HepG2 (cell line): ENCODE measurements at places on chromosomes 16 and 17. TPM values are rescaled to one million over a fixed set of nuclear protein-coding genes. Genes with fewer than 3 reads are reported as not detected.
A peak's percentile ranks its signal among the peaks of the same experiment; 100 is the strongest.

DNA sequence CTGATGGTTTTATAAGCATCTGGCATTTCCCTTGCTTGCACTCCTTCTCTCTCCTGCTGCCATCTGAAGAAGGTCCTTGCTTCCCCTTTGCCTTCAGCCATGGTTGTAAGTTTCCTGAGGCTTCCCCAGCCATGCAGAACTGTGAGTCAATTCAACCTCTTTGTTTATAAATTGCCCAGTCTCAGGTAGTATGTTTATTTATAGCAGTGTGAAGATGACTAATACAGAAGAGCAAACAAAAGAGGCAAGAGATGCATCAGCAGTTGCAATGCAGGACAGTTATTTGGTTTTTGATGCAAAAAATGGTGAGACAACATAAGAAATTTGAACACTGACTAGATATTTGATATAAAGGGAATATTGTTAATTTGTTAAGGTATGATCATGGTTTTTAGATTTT, 16.8 kb downstream of the TMEM100 start:
- peak; percentile 15 for DNase-seq

- DNase-seq = peak; percentile 63
Observed at GRCh38 chr17:64326420-64327054, 63.5 kb upstream of the TEX2 start.

GRCh38 chr17:33086041-33086440, 94.4 kb downstream of the SPACA3 start:
- DNase-seq = no peak

- peak; percentile 66 for DNase-seq
Observed at GRCh38 chr17:45132572-45133463, 503 bp upstream of the PLCD3 start.

- no peak for DNase-seq
Observed at GRCh38 chr17:17119533-17119932, 77.3 kb downstream of the MPRIP start.

DNA sequence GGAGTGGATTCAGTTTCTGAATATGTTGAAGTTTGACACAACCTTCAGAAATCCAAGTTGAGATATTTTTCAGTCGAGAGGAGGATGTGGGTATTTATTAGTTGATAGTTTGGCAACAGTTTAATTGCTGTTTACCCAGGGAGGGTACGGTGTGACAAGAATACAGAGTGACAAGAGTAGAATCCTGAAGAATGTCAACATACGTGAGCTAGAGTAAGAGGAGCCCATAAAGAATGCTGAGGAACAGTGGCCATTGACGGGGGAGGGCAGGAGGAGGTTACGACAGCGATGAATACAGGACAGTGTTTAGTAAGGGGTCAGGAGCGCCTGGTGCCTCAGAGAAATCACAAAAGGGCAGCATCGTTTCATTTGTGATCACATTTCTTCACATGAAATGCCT, 76.5 kb downstream of the AATF start:
- DNase-seq = no peak

DNA sequence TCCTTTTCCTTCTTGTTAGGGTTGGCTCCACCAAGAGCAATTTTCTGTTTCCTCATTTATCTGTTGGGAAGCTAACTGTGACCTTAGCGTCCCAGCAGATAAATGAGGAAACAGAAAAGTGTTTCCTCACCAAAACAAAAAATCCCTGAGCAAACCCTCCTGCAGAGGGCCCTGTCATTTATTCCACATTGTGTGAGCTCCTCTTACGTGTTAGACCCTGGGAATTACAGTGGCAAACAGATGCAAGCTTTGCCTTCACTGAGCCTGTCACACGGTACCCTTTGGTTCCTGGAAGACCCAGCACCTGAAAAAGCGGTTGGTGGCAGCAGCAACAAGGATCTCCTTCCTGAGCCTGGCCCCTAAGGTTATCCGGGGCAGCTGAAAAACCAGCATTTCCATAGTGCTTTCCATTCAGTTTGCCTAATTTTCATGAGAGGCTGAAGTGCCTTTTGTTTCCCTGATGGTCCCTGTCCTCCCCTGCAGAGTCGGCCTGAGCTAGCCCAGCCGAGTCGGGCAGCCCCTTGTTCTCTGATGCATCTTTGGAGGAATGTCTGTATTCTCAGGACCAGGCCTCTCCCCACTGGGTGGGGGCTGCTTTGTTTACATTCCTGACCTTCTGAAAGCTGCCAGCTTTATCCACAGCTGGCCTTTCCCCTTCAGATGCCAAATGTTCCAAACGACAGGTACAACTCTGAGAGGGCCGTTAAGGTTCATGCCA, 34.7 kb downstream of the YPEL2 start:
- peak; percentile 74 for DNase-seq

GRCh38 chr17:16440901-16441629, 25.7 kb downstream of the TRPV2 start:
- no peak for DNase-seq

DNA sequence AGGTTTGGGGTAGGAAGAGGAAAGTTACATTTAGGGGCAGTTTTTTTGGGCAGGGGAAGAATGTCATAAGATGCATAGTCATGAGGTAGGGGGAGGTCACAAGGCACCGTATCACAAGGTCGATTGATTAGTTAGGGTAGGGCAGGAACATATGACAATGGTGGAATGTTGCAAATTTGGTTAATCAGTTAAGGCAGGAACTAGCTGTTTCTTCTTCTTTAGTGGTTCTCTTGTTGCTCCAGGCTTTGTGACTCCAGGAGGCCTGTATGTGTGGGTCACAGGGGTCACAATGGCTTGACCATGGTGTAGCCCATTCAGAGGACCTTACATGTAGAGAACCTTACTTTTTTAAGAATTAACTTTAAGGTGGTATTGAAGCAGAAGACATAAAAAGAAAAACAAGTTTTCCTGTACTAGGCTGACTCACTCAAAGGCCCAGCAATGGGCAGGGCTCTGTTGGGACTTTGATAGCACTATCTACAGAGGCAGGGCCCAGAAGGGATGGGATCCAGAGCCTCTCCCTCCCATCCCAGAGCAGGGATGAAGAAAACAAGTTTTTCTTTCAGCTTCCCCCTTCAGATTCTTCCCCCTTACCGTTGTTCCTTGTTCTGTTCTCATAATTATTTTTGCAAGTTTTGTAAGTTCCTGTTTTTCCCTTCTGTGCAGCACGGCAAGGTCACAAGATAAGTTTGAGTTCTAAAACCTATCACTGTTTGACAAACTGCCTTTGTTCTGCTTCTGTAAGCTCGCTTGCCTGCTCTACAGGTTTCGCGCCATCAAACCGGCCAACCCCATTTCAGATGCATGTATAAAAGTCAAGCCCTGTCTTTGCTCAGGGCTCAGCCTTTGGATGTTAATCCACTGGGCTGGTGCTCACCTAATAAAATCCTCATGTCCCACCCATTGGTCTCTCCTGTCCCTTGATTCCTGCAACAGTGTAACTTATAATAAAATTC, 45.8 kb upstream of the ATF7IP2 start:
- DNase-seq = no peak

GRCh38 chr16:23186171-23186570, 3.6 kb downstream of the SCNN1G start:
- DNase-seq = no peak

- DNase-seq = no peak
Observed at GRCh38 chr16:2883458-2883908, 468 bp downstream of the FLYWCH2 start.

The DPEP3 gene
- not detected in 2 replicates for total RNA-seq

The MMP25 gene
- total RNA-seq = 0.04 TPM in 1 of 2 replicates, not detected in the other

The CDRT15 gene
- not detected in 2 replicates for total RNA-seq

The OR1F1 gene
- not detected in 2 replicates for total RNA-seq

The DHRS7C gene
- not detected in 2 replicates for total RNA-seq

The MIEF2 gene
- 8.0 and 8.2 TPM in 2 replicates for total RNA-seq

The PSMD11 gene
- 152 and 233 TPM in 2 replicates for total RNA-seq

The MRPL58 gene
- total RNA-seq = 68.9 and 101 TPM in 2 replicates
